ENCODE measurements at places on chromosomes 11 and 22.

GRCh38 chr22:31681349-31682345 is 19.6 kb upstream of the PISD start:
- no peak for DNase-seq

GRCh38 chr11:126459691-126460281 is 104.3 kb downstream of the ST3GAL4 start:
- DNase-seq: peak; percentile 41

GRCh38 chr11:110935018-110935640 is 222.9 kb upstream of the ARHGAP20 start:
- DNase-seq: no peak

GRCh38 chr11:2577031-2577990 is 122.5 kb downstream of the KCNQ1OT1 start:
- DNase-seq: no peak

DNA sequence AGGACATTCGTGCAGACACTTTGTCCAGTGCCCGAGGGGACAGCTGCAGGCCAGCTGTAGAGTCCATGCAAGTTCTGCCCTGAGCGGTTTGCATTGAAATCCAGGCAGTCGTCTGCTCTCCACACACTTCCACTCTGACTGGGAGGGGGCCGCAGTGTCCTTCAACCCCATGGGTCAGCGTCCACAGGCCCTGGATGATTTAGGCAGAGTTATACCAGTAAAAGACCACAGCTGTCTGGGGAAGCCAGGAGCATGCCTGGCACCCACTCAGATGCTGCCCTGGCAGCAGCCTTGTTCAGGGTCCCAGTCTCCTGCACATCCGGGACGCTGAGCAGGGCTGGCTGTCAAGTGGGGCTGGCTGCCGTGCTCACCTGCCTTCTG is 26.5 kb downstream of the KRTAP5-5 start:
- no peak for DNase-seq

- no peak for DNase-seq
Observed at GRCh38 chr22:17400305-17400704, 31.0 kb downstream of the CECR2 start.

GRCh38 chr11:100872951-100873740 is 186.1 kb downstream of the ARHGAP42 start:
- DNase-seq: no peak

- DNase-seq: no peak
Observed at GRCh38 chr22:49522582-49523373, 304.9 kb downstream of the BRD1 start.

DNA sequence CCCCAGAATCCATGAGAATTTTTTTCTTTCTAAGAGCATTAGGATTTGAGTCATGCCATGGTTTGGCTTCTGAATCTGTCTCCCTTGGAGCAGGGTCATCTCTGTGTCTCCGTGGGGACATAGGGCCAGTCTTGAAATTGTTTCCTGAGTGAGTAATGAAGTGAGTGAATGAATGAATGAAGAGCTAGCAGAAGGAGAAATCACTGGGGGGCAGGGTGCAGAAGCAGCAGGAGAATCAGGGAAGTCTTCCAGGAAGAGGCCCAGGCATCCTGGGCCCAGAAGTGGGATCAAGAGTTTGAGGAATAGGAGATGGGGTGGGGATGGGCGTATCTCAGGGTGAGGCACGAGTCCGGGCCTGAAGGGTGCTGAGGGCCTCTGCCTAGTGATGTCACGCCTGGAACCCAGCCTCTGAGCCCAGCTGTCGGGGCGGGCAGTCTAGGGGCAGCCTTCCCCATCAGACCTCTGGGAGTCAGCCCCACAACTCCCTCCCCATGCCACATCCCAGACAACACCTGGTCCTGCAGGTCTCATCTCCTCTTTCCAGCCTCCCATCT is 12.5 kb upstream of the MGAT3 start:
- DNase-seq: no peak

DNA sequence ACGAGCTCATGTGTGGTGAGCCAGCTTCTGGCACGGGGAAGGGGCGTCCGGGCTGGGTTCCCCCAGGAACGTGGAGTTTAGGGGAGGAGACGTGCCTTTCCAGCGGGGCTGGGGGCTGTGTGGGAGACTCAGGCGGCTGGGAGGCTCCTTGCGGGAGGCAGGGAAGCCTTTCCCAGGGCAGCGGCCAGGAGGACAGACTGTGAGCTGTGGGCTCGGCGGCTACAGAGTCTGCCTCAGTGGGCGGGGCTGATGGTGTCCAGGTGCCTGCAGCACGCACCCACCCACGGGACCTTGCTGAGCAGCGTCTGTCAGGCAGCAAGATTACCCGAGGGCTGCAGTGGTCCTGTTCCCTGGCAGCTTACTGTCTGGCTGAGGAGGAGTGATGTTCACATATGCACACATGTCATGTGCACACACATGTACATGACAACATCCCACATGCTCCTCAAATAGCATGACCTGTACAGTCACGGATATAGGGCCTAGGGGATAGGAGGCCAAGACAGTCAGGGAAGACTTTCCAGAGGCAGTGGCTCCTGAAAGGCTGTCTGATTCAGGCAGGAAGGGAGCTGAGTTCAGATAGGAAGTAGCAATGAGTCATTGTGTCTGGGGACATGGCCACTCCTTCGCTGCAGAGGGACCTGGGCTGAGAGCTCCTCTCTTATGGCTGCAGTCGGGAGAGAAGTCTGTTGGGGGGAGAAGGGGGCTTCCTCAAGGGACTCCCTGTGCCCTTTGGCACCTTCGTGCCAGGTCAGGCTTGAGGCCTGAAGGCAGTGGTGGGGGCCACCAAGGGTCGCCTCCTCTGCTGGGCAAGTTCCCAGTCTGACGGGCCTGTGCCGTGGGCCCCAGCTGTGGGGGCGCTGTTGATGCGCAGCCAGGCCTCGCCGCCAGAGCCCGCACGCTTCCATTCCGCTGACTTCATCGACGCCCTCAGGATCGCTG is 23.3 kb upstream of the PPP6R3 start:
- no peak for DNase-seq

DNA sequence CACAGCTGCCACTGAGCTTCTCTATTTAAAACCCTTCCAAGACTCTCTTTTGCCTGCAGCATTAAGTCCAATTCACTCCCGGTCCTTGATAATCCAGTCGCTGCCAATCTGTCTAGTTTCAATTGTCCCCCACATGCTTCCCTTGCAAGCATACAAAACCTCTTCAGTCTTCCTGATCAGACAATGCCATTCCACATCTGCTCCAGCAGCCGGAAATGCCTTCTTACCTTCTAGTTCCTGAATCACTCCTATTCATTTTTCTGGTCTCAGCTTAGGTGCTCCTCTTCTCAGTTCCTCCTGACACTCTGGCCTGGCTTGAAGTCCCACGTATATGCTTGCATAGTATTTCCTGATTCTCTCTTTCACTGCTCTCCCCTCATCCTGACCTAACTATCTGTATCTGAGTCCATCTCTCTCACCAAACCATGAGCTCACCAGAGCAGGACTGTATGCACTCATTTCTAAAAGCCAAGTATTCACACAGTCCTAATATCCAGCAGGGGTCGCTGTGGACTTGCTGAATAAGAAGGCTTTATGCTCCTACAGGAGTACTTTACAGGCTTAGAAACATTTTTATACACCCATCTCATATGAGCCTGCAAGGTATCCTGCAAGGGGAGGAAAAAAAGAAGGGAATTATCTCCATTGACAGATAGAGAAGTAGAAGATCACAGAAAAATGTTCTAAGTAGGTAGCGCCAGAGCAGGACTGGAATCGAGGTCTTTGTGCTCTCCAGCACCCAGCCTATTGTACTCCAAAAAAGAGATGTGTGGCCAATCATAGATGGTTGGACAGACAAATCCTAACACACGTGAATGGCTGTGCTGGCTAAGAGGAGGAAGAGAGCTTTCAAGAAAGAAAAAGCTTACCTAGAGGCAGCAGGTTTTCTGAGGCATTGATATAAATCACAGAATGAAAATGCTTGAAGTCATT is 19.2 kb downstream of the XRRA1 start:
- DNase-seq: peak; percentile 15

DNA sequence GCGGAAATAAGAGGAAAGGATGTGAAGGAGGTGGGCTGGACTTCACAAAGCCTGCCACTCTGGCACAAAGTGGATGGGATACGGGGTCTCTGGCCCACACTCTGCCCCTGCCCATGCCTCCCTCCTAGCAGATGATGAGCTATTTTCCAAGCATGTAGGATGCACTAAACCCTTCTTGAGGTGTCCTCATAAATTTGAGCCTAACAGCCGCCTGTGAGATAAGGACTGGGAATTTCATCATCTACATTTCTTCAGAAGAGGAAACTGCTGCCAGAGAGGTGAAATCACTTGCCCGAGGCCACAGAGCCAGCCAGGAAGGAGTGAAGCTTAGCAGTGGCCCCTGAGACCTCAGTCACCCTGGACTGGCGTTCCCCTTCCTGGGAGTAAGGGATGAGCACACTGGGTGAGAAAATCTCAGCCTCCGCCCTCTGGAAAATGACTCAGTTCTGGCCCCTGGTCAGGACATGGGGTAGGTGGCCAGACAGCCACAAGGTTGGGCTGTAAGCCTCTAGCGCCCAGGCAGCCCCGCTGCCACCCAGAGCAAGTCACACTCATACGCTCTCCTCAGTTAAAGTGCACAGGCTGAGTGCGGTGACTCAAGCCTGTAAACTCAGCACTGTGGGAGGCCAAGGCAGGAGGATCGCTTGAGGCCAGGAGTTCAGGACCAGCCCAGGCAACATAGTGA is 27.9 kb downstream of the MB start:
- no peak for DNase-seq

GRCh38 chr22:38738475-38739070 is 17.2 kb downstream of the SUN2 start:
- DNase-seq: no peak

DNA sequence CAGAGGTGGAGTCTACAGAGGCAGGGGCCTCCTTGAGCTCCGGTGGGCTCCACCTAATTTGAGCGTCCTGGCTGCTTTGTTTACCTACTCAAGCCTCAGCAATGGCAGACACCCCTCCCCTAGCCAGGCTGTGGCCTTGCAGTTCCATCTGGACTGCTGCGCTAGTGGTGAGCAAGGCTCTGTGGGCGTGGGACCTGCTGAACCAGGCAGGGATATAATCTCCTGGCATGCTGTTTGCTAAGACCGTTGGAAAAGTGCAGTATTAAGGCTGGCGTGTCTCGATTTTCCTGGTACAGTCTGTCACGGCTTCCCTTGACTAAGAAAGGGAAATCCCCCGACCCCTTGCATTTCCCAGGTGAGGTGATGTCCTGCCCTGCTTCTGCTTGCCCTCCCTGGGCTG is 77.7 kb downstream of the GDPD4 start:
- DNase-seq: no peak

DNA sequence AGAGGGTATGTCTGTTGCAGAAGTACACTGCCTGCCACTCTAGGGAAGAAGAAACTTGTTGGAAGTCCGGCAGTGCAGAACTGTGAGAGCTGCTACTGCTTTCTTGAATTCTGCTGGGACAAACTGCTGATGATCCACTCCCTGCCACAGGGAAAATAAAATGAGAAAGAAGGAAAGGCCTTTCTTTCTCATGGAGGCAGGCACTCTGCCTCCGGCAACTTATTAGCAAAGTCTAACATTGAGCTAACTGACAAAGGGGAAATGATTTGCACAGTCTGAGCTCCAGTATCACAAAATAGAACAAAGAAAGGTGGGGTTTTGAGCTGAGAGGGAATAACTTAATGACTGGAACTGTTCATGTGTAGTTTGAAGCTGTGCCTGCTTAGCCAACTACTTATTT is 134.6 kb downstream of the AASDHPPT start:
- no peak for DNase-seq

DNA sequence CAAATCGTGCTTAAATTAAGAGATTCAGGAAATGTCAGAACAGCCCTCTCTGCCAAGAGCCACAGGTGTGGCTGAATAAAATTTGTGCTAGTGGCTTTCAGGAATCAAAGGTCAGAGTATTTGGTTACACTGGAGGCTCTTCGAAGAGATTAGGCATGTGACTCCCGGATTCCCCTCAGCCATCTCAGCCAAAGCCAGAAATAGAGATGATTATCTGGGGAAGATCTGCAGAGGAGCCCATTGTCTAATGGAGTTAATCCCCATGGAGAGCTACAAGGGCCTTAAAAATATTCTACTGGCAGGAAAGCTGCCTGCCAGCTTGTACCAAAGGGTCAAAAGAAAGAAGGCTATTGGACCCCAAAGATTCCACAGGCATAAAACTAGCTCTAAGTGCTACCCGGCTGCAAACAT is 1259.5 kb downstream of the TBC1D22A start:
- no peak for DNase-seq

- DNase-seq: no peak
Observed at GRCh38 chr22:26770624-26771023, 113.2 kb downstream of the MIAT start.

- no peak for DNase-seq
Observed at GRCh38 chr22:45335021-45335818, 25.5 kb downstream of the FAM118A start.

DNA sequence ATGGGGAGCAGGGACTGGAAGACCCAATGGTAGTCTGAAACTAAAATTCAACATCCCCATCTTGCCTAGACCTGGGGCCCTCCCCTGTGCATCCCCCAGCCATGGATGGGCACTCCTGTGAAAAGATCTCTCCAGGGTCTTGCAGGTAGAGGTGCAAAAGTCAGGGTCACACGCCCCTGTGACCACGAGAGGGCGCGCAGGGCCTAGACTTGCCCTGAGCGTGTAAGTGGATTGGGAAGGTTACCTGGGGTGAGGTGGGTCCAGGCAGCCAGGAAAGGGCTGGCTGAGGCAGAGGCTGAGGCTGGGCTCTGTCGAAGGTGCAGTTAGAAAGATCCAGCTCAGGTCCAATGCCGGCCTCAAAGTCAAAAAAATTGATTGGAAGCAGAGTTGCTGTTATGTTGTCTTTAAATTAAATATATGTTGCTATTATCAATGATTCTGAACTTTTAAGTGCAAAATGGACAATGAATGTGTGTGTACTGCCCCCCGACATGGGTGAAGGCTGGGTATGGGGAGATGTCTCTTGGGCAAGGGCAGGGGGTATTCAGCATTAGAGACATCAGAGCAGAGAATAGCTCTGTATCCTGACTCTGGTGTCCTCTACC is 4.8 kb upstream of the POU2F3 start:
- DNase-seq: peak; percentile 7

GRCh38 chr11:48044577-48044976 is 64.2 kb downstream of the PTPRJ start:
- DNase-seq: no peak

DNA sequence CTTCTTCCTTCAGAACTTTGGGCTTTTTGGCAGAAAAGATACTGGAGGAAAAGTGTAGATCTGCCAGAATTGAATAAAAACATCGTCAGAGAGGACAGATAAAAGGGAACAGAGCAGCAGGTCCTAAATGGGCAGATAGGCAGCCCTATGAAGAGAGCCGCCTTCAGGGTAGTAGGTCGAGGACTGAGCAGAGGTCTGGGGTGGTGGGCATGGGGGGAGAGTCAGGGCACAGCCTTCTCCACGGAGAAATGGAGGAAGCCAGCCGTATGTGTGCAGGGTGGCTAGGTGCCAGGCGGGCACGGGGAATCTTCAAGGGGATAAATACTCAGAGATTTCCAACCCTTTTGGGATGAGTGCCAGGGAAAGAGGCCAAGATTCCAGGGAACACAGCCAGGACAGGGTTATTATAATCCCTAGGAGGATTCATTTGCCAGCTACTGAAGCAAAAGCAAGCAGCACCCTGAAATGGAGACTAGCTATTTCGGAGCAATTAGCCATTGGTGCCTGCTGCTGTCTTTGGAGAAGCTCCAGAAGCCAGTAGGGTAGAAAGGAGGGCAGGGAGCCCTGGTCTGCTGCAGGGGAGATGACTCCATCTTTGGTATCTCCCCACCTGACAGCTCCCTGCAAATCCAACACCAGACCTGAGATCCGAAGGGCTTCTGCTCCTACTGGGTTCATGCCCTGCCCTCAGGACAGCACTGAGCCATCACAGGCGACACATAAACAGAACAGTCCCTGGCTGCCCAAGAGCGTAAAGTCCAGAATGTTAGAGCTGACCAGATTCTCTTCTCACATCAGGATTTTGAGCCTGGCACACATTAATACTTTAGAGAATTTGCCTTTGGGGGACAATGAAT is 174.5 kb upstream of the NTM start:
- DNase-seq: no peak

Measured in caudate nucleus (tissue), 63 donors.